ENCODE measurements at places on chromosomes 7 and 10.

GRCh38 chr7:103690242-103690974 lies 244.4 kb upstream of the SLC26A5 start:
- no peak for DNase-seq

- DNase-seq = no peak
Observed at GRCh38 chr7:70997261-70997660, 134.7 kb upstream of the GALNT17 start.

- DNase-seq = no peak
Observed at GRCh38 chr7:104878577-104878976, 135.4 kb upstream of the KMT2E start.

DNA sequence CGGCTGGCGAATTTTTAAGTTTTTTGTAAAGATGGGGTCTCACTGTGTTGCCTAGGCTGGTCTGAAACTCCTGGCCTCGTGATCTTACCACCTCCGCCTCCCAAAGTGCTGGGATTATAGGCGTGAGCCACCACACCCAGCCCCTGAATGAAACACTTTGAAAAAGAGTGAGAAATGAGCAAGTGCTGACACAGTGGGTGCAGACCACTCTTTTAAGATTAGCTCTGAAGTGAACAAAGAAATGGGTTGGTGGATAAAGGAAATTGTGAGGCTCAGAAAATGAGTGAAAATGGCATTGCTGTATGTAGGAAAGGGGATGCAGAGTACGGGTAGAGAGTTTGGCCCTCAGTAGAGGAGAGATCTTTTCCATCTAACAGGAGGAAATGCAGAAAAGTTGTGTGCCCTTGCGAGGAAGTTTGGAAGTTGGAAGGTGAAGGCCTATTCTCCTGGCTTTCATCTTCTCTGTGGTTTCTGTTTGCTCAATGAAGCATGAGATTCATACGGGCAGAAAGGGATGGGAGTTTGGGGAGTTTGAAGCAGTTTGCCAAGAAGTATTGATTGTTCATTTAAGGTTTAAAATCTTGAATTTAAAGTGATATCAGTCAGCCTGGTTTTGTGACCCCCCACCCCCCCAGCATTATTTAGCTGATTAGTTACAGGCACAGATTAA lies 11.0 kb downstream of the MAPK8 start:
- DNase-seq = no peak

GRCh38 chr7:28524978-28525377 lies 112.7 kb downstream of the CREB5 start:
- no peak for DNase-seq

DNA sequence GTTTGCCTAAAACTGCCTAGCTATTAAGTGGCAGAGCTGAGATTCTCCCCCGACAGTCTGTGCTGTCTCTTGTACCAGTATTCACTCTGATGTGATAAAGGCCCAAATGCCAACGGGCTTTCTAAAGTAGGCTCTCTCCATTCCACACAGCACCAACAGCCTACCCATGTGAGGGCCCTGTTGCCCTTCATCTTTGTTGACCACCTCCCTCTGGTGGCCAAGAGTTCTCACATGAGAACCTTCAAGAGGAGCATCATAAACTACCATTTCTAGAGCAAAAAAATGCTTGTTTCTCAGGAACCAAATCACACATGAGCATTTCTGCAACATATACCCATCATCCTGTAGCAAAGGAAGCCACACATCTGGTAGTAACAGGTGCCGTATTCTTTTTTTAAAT lies 185.8 kb downstream of the GRM8 start:
- no peak for DNase-seq

DNA sequence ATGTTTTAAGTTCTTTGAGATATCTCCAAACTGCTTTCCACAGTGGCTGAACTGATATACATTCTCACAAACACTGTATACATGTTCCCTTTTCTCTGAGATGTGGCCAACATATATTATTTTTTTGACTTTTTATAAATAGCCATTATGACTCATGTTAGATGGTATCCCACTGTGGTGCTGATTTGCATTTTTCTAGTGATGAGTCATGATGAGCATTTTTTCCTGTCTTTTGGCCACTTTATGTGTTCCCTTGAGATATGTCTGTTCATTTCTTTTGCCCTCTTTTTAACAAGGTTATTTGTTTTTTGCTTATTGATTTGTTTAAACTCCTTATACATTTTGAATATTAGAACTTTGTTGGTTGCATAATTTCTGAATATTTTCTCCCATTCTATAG lies 1055.1 kb downstream of the NXPH1 start:
- peak; percentile 62 for DNase-seq

GRCh38 chr7:5445981-5446594 lies 22.5 kb upstream of the TNRC18 start:
- no peak for DNase-seq

- no peak for DNase-seq
Observed at GRCh38 chr10:99859585-99859984, 77.1 kb downstream of the ABCC2 start.

DNA sequence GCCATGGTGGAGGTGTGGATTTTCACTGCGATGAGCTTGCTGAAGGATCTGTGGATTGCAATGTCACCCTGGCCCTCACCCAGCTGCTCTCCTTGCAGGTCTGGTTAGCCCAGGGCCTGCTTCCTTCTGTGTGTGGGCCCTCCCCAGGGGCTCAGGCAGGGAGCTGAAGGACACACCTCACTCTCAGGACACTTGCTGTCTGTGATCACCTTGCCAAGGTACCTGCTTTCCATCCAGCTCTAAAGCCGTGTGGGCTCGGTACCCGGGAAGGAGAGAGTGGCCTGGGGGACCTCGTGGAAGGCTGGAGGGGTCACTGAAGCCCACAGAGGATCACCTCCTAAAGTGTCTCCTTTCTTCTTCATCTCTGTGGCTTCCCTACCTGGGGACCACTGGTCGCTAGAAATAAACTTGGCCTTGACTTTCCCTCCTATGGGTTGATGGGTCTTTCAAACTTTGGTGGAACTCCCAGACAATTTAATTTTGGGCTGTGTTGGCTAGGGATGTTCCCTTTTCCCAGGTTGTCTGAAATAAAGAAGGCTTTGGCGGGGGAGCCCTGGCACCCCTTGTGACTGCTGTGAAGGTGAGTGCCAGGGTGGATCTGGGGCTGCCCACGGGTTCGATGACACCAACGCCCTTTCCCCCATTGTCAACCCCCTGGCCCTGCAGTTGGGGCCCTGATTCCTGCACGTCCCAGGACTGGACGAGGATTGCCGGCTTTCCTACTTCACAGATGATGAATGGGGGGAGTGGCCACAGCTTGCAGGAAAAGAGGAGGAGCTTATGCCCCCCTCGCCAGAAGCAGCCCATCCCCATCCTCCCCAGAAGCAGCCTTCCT lies 331.0 kb downstream of the ADARB2 start:
- DNase-seq = no peak

- DNase-seq = no peak
Observed at GRCh38 chr7:50748472-50748871, 34.2 kb downstream of the GRB10 start.

DNA sequence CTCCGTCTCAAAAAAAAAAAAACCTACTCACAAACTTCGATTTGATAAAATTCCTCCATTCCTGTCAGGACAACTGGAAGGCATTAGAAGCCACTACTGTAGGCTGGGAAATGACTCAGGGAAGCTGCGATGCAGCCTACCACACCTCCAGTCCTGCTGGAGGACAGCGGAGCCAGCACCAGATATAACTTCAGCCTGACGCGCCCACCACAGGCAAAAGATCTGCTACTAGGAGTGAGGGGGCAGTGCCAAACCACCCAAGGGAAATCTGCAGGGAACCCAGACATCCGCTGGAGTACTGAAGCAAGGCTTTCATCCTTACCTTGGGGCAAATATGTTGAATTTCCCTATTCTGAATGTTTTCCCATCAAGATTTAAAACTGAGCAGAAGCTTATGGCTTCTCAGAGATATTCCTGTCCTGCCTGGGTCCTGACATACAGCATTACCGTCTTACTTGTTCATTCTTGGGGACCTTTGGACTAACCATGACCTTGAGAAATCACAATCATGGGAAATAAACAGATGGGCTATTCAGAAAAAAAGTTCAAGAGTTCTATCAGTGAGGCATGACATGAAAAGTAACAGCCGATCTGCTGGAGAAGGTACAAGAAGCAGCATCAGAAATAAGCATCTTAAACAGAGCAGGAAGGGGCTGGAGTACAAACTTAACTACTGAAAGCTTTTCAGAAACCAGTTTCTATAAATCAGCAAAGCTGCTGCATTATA lies 20.4 kb downstream of the BCCIP start:
- DNase-seq = no peak

GRCh38 chr7:36942955-36943354 lies 218.7 kb upstream of the AOAH start:
- DNase-seq = no peak

DNA sequence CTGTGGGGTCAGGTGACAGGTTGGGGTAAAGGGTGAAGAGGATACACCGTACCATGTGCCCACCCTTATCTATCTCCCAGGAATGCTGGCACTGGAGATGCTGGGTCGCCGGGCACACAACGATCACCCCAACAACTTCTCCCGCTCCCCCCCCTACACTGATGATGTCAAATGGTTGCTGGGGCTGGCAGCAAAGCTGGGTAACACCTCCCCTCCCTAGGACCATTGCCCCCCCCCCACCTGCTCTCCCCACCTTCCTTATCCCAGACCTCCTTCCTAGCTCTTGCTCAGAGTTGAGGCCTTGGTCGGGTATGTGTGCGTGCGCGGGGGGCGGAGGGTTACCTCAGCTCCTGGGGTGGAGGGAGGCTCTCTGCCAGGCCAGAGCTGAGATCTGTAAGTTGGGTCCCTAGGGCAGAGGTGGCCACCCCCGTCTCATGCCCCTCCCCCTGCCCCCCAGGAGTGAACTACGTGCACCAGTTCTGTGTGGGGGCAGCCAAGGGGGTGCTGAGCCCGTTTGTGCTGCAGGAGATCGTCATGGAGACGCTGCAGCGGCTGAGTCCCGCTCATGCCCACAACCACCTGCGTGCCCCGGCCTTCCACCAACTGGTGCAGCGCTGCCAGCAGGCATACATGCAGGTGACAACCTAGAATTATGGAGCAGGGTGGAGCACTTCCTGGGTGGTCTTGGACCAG lies 10.7 kb downstream of the NDST2 start:
- DNase-seq = no peak

- DNase-seq = peak; percentile 91
Observed at GRCh38 chr10:63798599-63799498, 277.6 kb downstream of the REEP3 start.

DNA sequence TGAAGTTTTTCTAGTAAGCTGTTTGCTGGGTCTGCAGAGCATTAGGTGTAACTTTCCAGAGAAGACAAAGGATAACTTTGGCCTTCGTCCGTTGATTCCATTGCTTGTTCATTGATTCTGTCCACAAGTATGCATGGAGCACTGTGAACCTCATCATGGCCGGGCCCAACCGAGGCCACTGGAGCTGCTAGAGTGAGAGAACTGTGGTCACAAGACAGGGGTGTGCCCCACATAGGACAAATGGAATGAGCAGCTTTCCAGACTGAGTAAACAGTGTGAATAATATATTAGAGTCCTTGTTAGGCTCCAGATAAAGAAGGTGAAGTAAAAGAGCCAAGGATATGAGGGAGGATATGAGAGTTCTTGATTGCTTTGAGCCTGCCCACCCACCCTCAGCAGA lies 24.9 kb downstream of the MBL2 start:
- no peak for DNase-seq

- no peak for DNase-seq
Observed at GRCh38 chr10:77971804-77972144, 45.2 kb upstream of the DLG5 start.

GRCh38 chr7:133649593-133649992 lies 396.7 kb downstream of the EXOC4 start:
- no peak for DNase-seq

- peak; percentile 16 for DNase-seq
Observed at GRCh38 chr7:155490697-155491628, 33.0 kb downstream of the EN2 start.

GRCh38 chr10:11144626-11145494 lies 127.2 kb downstream of the CELF2 start:
- DNase-seq = no peak

GRCh38 chr10:86733260-86733671 lies 23.2 kb upstream of the BMPR1A start:
- DNase-seq = no peak

DNA sequence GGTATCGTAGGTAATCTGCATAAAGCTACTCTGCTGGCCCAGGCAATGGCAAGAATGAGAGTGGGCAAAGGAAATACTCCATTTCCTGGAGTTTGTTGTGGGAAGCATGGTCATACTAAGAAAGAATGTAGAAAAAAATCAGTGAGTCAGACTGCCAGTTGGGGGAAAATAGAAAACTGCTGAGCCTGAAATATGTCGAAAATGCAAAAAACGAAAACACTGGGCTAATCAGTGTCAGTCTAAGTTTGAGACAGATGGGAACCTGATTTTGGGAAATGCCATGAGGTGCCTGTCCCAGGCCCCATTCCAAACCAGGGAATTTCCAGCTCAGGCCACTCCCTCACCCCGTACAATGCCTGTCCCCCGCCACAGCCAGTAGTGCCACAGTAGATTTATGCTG lies 150.0 kb downstream of the ZNF33B start:
- no peak for DNase-seq

- DNase-seq = peak; percentile 72
Observed at GRCh38 chr7:149662591-149663095, 110.7 kb downstream of the ZNF467 start.

DNA sequence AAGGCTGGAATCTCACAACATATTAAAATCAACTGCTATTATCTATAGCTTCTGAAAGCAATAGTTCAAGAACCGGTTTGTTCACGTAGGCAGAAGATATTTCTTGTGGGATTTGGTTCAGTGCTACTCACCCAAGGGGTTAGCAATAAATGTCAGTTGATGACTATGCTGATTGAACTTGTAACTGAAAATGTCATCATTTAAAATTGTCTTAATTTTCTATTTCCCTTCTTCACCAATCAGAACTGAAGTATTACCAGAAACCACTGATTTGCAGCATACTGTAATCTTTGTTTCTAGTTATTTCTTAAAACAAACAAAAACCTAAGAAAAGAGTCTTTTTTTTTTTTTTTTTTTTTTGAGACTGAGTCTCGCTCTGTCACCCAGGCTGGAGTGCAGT lies 46.1 kb downstream of the CPEB3 start:
- DNase-seq = no peak

DNA sequence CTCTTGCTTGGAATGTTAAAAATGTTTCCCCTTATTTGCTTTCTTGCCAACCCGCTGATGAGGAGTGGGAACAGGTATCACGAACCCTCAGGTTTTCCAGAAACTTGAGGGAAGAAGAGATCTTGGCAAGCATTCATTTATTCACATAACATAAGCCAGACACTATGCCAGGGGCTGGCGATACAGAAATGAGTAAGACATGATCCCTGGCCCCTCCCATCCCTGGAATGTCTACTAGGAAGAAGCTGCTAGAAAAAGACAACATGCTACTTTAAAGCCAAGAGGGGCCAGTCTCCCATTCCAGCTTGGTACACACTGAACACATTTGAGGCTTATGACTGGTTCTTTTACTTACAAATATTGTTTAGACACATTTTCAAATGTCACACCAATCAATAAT lies 26.4 kb downstream of the SLC35B4 start:
- peak; percentile 54 for DNase-seq

- no peak for DNase-seq
Observed at GRCh38 chr10:48237259-48238250, 36.9 kb downstream of the FRMPD2 start.
